Amygdala (tissue), 56 donors: ENCODE measurements at places on chromosomes 4 and X.

- no peak for DNase-seq
Measured at GRCh38 chrX:56736219-56736618, 7.2 kb downstream of the NBDY start.

DNA sequence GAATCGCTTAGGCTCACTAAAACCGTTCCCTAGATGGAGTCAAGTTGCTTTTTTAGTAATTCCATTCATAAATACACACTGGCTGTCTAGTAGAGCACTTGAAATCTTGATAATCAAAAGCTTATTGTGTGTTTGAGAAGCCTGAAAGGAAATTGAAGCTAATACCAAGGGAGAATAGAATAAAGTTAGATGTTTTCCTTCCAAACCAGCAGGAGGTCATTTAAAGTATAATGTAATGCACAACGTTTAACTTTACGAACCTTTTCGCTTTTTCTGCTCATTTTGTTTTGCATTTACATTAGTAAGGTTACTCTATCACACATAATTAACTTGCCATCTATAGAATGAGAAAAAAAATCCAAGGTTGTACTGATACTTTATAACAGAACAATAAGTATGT lies 440.9 kb downstream of the NKX6-1 start:
- no peak for DNase-seq

GRCh38 chrX:4263030-4263803 lies 549.8 kb upstream of the PRKX start:
- DNase-seq, result no peak

DNA sequence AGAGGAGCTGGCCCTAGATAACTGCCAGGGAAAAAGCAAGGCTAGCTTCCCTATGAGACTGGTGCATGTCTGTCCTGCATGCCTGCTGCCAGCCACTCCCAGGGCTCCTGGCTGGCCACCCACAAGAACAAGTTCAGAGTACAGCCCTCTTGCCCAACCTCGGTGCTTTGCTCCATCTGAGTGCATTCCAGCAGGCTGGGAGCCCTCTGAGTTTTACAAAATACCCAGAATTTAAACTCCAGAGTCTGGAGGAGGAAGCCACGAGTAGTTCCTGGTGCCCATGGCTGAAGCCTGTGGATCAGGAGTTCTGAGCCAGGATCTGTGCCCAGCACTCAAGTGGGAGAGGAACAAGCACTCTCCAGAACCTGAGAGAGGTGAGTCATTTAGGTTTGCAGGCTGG lies 111.6 kb downstream of the MAGEE2 start:
- DNase-seq, result no peak

- no peak for DNase-seq
Measured at GRCh38 chrX:46743046-46743445, 15.9 kb downstream of the SLC9A7 start.

GRCh38 chr4:141119071-141119470 lies 14.2 kb downstream of the RNF150 start:
- DNase-seq, result no peak

- DNase-seq, result no peak
Measured at GRCh38 chrX:2385224-2385623, 115.6 kb downstream of the DHRSX start.

DNA sequence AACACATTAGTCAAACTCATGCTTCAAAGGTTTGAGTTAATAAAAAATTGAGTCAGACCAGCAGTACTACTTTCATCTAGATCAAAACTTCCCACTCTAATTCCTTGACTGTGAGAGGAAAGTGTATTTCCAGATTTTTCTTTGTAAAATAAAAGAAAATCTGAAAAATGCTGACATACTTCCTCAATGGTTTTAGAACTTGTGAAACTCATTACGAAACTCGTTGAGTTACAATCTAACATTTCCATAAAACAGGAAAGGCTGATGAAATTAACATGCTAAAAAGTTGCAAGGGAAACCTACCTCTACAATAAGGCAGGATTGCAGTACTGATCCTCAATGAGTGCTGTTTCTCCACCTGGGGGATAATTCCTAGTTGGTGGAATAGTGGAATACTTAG lies 217.8 kb upstream of the HCCS start:
- no peak for DNase-seq

- no peak for DNase-seq
Measured at GRCh38 chrX:19836337-19836736, 51.1 kb downstream of the SH3KBP1 start.

- no peak for DNase-seq
Measured at GRCh38 chr4:107913283-107913899, 18.0 kb upstream of the CYP2U1 start.

DNA sequence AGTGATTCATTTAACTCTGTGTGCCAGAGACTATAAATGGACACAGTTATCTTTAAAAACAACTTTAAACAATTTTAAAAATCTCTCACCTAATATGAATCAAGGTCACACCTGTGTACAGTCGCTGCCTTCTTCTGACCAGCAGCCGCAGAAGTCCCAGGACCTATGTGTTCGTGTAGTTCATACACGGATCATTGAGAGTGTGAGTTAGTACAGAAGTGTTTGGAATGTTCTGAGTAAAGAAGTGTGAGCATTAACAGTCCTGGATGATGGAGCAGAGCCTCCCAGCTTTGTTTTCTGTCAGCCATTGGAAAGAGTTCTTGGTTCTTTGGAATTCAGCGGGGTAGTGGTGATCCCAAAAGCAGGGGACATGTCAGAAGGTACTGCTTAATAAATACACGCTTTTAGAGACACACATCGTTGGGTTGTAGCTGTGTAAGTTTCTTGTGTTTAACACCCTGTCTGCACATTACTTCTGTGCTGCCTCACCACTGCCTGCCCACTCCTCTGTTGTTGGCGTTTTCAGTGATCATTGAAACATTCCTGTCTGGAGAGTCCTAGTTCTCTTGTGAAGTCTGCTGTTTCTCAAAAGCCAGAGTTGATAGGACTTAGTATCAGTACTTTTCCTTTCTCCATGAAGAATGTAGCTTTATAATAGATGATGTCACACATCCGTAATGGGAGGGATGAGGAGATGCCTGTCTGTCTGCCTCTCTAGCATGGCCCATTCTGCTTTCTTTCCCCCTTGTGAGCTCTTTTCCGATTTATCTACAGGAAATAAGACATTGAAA lies 90.6 kb downstream of the PTTG2 start:
- DNase-seq, result no peak

- no peak for DNase-seq
Measured at GRCh38 chr4:52366191-52366590, 292.9 kb downstream of the USP46 start.

GRCh38 chr4:82642331-82642730 lies 80.5 kb upstream of the TMEM150C start:
- DNase-seq, result no peak

DNA sequence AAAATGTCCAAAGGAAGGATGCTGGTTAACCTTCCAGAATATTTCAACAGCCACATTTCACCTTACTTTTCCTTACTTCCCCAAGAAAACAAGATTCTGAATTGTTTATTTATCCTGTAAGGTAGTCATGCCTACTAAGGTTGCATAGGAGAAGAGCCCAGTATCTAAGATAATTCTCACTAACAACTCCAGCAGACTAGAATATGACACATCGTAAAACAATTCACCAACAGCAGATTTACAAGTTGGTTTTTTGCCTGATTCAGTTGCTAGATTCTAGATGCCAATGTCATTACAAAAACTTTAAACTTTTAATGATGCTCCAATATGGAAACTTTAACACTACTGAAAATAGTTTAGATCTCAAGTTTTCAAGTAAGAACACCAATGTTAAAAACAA lies 176.4 kb downstream of the IL13RA2 start:
- no peak for DNase-seq

- DNase-seq, result no peak
Measured at GRCh38 chr4:149766135-149766534, 49.5 kb downstream of the IQCM start.

DNA sequence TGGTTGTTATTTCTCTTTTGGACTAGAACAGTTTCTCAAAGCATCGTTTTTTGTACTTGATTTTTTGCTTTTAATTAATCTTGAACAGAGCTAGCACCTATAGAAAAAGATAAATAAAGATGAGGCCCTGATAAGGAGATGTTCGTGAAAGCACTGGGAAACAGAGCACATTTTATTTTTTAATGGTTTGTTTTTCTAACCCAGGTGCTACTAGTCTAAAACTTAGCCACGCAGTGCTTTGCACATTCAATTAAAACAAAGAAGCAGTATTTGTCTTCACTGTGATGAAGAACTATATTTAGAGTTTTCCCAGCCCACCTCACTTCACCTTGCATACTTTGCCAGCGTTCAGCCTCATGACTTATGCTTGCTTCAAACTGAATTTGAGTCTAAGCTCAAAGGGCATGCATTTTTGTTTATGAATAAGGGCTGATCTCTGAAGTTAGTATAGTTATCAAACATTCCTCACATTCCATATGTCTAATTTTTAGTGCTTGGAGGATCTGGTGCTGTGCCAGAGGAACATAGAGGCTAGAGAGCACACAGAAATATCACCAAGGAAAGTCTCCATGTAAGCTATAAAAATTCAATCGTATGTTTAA lies 76.7 kb downstream of the WWC2 start:
- DNase-seq, result no peak

DNA sequence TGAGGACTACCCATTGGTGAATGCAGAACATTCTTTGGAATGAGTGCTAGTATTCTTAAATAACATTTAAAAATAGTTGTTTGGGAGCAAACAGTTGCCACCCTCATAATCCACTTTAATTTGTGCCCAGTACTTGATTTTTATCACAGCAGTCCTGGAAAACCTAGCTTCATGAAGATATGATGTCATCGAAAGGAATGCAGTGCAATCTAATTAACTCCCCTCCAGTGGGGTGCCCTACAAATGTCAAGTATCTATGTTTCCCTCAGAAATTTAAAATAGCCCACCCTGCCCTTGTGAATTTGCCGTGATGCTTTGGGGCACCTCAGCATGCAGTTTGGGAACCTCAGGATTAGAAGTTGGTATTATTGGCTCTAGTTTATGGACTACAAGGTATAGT lies 5.4 kb downstream of the RAB9A start:
- DNase-seq, result no peak

DNA sequence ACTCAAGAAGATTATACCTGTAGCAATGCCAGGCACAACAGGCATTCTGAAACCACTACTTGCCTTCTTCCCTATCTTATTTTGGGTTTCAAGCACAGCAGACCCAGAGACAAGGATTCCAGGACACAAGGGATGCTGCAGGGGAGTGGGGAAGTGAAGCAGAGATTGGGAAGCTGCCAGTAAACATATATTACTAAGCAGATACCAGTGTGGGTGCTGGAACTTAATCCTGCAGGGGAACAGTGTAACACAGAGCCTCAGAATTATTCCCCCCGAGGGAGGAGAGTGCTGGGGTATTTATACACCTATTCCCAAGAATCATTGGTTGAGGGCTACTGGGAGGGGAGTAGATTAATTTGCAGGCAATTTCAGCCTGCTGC lies 33.3 kb upstream of the MAML3 start:
- DNase-seq, result no peak

- DNase-seq, result no peak
Measured at GRCh38 chr4:167034983-167035382, 199.3 kb downstream of the SPOCK3 start.

- DNase-seq, result no peak
Measured at GRCh38 chr4:101774807-101775206, 15.7 kb upstream of the BANK1 start.

GRCh38 chr4:10656420-10656819 lies 28.1 kb downstream of the CLNK start:
- no peak for DNase-seq

GRCh38 chrX:101009090-101009489 lies 39.6 kb downstream of the ARL13A start:
- no peak for DNase-seq

- DNase-seq, result no peak
Measured at GRCh38 chr4:130722361-130722760, 1626.4 kb downstream of the C4orf33 start.

DNA sequence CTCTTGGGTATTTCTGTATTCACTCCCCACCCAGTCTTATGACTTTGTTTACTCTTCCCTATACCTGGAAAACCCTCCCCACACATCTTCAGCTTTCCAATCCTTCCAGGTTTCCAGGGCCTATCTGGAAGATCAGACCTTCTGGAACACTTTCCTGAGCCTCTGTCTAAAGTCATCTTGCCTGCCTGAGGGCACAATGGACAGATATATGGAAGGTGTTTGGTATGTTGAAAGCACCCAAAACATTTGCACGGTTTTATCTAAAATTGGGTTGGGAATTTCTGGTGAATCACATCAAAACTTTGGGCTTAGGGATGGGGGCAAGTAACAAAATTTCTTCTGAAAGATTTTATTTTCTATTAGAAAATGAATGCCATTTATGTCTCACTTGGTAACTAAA lies 16.0 kb downstream of the CLDN2 start:
- no peak for DNase-seq

DNA sequence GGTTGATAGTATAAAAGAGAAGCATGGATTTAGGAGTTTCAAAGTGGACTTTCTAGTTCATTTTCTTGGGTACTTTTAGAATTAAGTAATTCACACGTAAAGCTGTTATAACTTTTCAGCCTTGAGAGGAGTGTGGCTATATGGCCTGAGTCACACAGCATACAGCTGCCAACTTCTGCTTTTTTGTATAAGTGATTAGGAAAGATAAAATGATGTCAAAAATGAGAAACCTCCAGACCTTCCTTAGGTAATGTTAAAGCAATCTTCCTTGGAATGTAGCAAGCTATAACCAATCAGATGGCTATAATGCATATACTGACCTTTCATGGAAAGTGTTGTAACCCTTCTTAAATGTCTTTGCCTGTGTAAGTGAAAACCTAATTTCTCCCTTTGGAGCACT lies 39.2 kb downstream of the RAB40AL start:
- no peak for DNase-seq

DNA sequence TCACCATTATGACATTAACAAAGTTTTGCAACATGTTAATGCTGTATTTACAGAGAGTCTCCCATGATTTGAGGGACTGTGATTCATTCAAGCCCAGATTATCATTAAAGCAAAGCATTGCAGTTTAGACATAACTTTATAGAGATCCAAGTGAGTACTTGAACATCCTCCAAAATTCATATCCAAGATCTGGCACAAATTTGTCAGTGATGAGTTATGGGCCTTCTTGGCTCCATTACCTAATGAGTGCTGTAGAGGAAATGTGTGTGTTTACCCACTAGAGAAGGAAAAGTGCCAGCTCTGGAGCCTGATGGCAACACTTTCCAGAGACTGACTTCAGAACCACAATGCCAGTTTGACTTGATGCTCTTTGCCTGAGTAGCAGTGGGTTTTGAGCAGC lies 432.3 kb downstream of the GALNTL6 start:
- DNase-seq, result no peak

GRCh38 chr4:146027761-146028160 lies 89.1 kb upstream of the ZNF827 start:
- DNase-seq, result no peak

- no peak for DNase-seq
Measured at GRCh38 chrX:150436195-150436594, 73.1 kb downstream of the MAMLD1 start.

- no peak for DNase-seq
Measured at GRCh38 chr4:144355811-144356757, 215.6 kb upstream of the GYPA start.

GRCh38 chr4:91838181-91838861 lies 465.4 kb upstream of the GRID2 start:
- DNase-seq, result no peak

DNA sequence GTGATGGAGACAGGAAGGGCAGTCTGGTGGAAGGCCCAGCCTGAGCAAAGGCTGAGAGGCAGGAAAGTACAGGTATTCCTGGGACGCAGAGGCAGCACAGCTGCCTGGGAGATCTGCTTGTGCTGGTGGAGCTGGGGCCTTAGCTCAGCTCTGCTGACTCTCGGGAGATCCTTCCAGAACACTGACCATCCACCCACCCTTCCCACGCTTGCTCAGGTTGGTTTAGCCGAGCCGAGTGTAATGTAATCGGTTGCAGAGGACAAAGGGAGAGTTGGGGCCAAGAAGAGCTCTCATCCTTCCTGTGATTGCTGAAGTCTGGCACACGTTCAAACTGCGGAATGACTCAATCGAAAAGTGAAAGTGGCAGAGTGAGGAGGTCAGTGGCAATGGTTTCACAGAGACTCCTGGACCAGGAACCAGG lies 43.1 kb upstream of the GPR78 start:
- DNase-seq, result no peak
